ENCODE measurements at places on chromosomes 4 and X.

- no peak for DNase-seq
These were observed 2.5 kb upstream of the HTRA3 start for GRCh38 chr4:8267077-8267476.

DNA sequence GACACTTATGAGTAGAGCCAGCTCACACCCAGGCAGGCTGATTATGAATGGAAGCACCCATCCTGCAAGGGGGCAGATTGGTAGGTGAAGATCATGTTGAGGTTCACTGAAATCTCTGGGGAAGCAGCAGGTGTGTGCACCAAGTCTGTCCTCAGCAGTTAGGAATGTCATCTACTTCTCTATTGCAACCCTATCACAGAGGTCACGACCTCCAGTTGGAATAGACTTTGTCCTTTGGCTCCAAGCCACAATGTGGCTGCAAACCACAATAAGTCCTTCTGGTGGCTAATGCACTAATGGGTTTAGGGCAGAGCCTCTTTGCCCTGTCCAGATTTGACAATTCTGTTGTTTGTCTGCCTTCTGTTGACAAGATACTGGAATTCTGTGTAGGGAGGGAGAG lies 1056.7 kb downstream of the PCDH19 start:
- DNase-seq = no peak

- DNase-seq = no peak
These were observed 29.0 kb upstream of the PSAPL1 start for GRCh38 chr4:7463566-7464258.

DNA sequence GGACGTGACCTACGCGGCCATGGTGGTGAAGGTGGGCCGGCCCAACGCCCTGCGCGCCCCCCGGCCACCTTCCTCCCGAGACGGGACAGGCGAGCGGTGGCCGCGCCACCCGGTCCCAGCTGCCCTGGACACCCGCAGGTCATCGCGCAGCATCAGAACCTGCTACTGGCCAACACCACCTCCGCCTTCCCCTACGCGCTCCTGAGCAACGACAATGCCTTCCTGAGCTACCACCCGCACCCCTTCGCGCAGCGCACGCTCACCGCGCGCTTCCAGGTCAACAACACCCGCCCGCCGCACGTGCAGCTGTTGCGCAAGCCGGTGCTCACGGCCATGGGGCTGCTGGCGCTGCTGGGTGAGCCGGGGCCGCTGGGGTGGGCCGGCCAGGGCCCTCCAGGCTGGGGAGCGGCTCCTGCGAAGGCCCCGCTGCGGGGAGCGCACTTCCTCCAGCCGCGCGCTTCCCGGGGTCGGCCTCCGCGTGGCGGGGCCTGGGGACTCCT lies 9.0 kb upstream of the SLC26A1 start:
- DNase-seq = peak; percentile 48

DNA sequence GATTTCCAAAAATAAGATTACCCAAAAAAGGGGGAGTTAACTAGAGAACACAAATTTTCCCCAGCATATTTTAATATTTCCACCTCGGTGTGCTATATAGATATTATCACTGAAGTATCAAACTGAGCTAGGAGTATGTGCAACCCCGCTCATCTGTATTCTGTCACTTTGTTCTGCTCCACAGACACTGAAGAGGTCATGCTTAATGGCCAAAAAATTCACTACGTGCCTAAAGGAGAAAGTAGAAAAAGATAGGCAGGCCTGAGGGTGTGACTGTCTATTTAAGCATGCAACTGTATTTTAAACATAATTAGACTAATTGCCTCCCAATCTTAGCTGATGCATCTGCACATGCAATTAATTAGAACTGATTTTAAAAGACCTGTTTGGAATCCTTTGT lies 24.5 kb downstream of the SH3RF1 start:
- DNase-seq = no peak

DNA sequence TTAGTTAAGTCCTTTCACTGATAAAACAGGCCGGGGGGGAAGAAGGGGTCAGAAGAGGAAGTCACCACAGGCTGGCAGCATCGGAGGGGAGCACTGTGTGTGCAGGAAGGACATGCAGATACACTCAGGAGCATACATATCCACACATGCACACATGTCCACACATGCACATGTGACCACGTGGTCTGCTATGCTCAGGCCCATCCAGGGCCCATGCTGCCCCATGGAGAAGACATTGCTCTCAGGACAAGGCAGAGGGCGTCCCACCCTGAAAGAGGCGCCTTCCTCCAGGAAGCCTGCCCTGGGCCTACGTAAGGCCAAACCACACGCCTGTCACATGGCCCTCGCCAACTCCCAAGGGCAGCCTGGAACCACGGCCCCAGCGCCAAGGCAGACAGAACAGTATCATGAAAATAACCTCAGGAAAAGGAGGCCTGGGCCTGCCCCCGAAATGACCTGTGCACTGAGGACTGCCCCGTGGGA lies 15.8 kb downstream of the WDR1 start:
- DNase-seq = peak; percentile 88

GRCh38 chr4:48022192-48022799 lies 5.7 kb downstream of the NIPAL1 start:
- DNase-seq = no peak

GRCh38 chr4:20046179-20046578 lies 205.5 kb upstream of the SLIT2 start:
- DNase-seq = no peak

- DNase-seq = no peak
These were observed 21.7 kb upstream of the RGS12 start for GRCh38 chr4:3271131-3271530.

- no peak for DNase-seq
These were observed 2731.9 kb downstream of the ARAP2 start for GRCh38 chr4:33512397-33512796.

DNA sequence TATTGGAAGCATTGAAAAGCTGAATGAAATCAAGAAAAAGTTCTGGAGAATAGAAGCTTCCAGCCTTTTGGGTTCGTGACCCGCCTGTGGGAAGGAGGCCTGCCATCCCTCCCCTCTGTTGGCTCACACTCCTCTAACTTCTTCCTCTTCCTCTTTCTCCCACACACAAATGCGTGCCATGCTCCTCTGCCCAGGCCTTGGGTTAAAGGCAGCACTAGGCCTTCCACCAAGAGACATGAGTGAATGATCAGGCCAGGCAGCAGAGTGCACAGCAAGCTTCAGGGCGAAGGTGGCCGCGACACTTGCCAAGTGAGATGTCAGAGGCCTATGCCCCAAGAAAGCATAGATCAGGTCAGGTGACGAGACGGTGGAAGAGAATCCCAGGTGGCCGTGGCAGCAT lies 38.4 kb downstream of the FAM193A start:
- no peak for DNase-seq

DNA sequence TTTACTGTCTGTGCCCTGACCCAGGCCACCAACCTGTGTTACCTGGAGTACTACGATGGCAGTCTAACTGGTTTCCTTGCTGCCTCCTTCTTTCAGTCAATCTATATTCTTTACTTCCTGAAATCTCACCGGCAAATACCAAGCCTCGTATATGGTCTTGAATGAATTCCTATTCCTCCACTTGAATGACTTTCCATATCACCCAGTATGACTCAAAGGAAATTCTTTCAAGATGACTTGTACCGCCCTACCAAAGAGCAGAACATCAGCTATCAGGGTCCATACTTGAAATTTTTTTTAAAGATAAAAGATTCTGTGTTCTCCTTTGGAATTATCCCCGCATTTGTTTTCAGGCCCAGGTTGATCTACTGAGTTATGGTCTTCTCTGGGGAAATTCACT lies 378.0 kb downstream of the AFF2 start:
- DNase-seq = no peak

DNA sequence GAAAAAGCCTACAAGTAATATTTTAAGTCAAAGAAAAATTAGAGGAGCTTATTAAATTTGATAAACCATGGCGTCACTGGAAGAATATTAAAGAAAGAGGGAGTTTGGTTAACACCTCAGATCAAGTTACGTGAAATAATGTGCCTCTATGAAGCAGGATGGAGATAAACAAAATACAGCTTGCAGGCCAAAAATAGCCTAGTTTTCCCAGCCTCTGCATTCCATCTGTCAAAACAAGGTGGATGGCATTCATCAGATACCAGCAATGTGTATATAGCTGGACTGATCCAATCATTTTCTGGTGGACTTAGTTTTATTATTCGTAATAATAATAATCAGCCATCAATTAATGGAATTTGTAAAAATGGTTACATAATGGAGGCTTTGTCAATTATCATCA lies 230.7 kb downstream of the NR3C2 start:
- no peak for DNase-seq

- no peak for DNase-seq
These were observed 7.3 kb downstream of the SEC24B start for GRCh38 chr4:109440948-109441347.

- DNase-seq = no peak
These were observed 89.5 kb downstream of the GLRA3 start for GRCh38 chr4:174739576-174739975.

DNA sequence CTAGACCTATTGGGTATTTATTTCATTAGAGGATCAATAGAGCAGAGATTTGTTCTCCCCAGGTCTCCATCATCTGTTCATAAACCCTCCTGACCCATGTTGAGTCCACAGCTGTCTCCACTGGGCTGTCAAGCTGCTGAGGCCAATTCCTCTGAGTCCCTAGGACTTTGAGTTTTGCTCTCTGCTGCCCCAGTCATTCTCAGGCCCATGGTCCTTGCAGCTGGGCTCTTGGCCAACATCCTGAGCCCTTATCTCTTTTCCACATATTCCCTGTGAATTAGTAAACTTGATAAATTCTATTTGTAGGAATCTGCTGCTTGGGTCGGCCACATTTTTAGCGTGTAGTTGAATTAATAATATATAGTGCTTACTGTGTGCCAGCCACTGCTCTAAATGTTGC lies 41.9 kb downstream of the FHL1 start:
- DNase-seq = no peak

DNA sequence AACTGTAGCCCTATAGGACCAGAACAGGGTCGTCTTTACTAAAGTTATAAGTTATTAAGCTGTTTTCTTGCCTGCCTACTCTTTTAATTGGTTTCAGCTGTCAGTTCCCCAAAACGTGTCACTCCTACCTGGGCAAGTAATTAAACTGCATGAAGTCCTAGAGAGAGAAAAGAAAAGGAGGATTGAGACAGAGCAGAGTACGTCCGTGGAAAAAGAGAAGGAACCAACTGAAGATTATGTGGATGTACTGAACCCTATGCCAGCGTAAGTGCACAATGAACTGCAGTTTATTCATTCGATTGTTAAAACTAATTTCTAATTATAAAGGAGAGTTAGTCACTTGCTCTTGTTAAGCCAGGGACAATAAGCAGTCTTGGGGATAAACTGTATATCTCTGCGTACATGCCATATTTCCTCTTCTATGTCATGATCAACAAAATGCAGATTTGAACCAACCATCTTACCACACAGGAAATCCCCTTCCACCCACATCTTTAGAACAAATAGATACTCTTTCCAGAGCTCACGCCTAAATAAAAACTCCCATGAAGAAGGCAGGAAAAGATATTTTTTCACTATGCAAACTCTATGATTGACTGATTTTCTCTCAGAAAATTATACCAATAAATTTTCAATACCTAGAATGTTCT lies 22.8 kb downstream of the STAP1 start:
- no peak for DNase-seq

- no peak for DNase-seq
These were observed 56.1 kb downstream of the CCSER1 start for GRCh38 chr4:90183254-90183653.

GRCh38 chrX:5726224-5726623 lies 502.4 kb downstream of the NLGN4X start:
- DNase-seq = peak; percentile 23

DNA sequence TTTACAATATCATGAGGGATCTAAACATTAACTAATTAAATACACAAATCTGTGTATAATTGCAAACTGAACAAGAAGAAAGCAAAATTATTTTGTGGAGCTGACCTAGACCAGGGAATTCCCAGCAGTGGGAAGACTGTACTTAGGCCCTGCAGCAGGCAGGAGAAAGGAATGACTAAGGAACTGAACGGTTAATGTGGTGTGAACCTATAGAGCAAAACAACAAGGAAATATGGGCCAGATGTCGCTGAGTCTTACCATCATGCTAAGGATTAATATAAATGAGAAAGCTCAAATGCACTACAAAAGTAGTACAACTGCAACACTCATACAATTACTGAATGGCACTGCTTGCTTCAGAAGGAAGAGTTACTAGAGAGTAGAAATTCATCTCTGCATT lies 120.3 kb upstream of the ATXN3L start:
- DNase-seq = no peak

GRCh38 chr4:75718529-75718928 lies 5.8 kb upstream of the USO1 start:
- no peak for DNase-seq

DNA sequence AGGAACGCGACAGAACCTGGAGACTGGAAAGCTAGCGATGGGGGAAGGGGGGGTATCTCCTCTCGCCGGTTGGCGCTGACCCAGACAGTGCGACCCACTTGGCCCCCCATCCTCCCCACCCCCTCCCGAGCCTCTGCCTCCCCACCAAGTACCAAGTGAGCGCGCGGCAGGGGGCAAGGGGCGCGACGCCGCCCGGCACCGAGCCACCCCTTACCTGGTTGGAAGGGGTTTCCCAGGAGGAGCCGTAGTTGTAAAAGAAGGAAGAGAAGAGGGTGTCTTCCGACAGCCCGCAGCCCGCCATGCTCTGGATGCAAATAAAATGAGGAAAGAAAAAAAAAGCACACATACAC lies 112.2 kb downstream of the DHX15 start:
- DNase-seq = no peak

- peak; percentile 30 for DNase-seq
These were observed 31.7 kb downstream of the RBBP7 start for GRCh38 chrX:16838202-16839066.

DNA sequence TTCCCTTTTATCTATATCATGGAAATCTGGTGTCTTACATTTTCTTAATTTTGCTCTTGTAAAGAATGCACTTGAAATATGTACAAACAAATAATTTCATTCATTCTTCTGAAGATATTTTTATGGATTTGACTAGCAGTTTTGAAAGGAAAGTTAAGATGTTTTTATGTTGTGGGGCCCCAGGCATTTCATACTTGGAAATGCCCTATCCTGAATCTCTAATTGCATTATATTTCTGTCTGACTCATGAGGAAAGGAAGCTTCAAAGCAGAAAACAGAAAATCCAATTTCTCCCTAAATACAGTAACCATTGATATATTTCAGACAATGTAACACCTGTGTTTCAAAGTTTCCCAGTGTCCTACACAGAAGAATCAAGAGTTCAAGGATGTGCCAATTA lies 73.2 kb upstream of the NPNT start:
- no peak for DNase-seq

GRCh38 chrX:56788717-56789122 lies 59.7 kb downstream of the NBDY start:
- no peak for DNase-seq

- no peak for DNase-seq
These were observed 685.5 kb downstream of the KCTD8 start for GRCh38 chr4:43763029-43763610.

GRCh38 chr4:71239365-71239764 lies 99.5 kb upstream of the SLC4A4 start:
- no peak for DNase-seq

- DNase-seq = no peak
These were observed at the start of gene SSX5 for GRCh38 chrX:48196745-48197201. Gene SSX5, minus strand, starts transcription at chrX:48196795. Its CDS starts 1,437 bp downstream, at chrX:48195358.

DNA sequence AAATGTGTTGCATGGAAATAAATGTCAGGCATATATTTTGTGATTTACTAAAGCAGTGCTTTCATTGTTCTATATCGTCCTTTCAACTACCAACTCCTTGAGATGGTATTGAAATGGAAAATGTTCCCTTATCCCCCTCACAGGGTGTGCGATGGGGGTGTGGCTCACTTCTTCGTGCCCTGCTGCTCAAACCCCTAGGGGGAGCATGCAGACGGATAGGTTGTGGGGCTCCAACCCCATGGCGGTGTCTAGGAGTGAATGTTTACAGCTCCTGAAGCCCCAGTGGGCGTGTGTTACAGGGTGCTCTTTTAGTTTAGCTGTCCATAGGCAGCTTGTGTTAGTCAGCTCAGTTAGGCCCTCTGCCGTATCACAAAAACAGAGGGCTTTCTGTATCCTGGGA lies 287.7 kb upstream of the EMCN start:
- DNase-seq = no peak

Measured in tibial artery (tissue), 4 donors.